ENCODE measurements at places on chromosomes 4 and X.

- no peak for DNase-seq
Measured at GRCh38 chrX:31268359-31268758, 196.5 kb upstream of the FTHL17 start.

GRCh38 chrX:38820751-38821150 is 19.5 kb downstream of the MID1IP1 start:
- DNase-seq = no peak

- no peak for DNase-seq
Measured at GRCh38 chr4:121041307-121042090, 30.8 kb downstream of the NDNF start.

DNA sequence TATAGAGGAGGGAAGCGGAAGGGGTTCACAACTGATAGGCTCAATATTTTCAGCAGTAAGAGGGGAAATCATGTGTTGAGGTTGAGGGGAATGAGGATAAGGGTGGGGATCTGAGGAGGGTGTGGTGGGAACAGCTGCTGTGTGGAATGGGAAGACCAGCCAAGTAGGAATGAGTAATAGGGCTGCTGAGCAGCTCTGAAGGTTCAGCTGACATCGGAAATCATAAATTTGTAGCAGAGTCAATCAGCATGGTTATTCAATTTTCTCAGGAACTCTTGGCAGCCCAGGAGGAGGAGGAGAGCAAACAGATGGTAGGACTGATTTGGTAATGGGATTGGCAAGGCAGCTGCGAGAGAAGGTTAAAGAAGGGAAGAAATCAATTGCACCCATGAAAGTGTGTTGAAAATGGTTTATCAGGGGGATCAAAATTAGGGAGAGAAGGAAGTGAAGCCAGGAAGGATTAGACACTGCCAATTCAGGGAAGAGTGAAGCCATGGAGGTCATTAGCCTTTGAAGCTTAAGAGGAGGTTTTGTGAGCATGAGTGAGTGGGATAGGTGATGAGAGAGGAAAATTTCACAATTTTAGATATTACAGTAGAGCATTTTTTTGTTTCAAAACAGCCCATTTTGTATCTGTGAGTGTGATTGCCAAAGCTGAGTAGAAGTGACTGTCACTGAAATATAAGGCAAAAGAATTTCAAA is 82.6 kb downstream of the PCDH7 start:
- DNase-seq = no peak

- no peak for DNase-seq
Measured at GRCh38 chr4:139841464-139842195, 176.0 kb downstream of the MGST2 start.

DNA sequence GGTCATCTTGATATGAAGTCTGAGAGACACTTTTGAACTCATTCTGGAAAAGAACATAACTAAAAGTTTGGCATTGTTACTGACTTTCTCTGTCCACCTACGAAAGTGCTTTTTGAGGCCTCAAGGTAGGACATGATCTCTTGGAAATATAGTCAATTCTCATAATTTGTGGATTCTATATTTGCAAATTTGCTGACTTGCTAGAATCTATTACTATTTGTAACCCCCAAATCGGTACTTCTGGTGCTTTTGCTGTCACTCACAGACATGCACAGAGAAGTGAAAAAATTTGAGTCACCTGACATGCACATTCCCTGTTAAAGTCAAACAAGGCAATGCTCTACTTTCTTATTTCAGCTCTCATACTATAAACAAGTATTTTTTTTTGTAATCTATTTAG is 35.6 kb downstream of the TSPAN7 start:
- no peak for DNase-seq

- DNase-seq = no peak
Measured at GRCh38 chrX:70553516-70553915, 108.9 kb downstream of the DLG3 start.

DNA sequence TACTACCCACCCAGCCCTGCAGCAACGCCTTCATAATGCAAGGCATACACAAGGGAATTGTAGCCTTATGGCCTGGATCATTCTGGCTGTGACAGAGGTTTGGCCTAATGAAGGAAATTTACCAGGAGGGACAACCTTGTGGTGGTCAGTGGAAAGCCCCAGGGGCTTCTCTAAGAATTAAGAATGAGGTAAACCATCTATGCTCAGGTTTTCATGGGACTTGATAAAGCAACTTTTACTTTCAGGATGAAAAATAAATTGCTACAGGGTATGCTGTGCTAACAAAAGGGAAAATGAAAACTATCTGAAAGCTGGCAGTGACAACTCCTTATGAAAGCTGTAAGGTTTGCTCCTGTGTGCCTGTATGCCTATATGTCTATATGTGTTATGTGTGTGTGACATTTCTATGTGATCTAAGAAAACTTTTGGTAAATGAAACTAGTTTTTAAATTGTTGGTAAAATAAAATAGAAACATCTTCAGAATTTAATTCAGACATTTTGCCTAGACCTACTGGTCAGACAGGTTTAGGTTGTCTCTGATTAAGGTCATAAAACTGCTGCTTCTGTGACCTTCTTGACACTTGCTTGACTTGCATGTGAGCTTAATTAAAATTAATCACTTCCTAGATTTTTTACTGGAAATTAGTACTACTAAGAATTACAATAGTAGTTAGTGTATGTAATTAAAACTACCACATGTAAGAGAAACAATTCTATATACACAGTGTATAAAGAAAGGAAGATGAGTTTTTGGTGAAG is 19.9 kb upstream of the TXK start:
- DNase-seq = no peak

GRCh38 chr4:123363729-123364128 is 32.9 kb upstream of the SPRY1 start:
- no peak for DNase-seq

DNA sequence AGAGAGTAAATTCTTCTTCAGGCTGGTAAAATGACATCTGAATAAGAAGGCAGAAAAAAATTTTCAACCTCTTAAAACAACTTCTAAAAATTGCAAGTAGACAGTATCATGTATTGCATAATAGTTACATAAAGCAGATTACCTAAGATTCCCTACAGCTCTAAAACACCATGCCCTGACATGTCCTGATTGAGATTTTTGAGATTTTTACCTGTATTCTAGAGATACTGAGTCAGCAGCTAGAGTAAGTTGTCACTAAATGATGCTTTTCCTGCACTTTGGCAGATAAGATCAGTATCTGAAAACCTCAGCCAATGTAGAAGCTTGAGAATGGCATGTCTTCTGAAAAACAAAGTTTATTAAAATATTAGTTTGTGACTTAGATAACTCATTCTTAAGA is 713.6 kb downstream of the CCSER1 start:
- no peak for DNase-seq

DNA sequence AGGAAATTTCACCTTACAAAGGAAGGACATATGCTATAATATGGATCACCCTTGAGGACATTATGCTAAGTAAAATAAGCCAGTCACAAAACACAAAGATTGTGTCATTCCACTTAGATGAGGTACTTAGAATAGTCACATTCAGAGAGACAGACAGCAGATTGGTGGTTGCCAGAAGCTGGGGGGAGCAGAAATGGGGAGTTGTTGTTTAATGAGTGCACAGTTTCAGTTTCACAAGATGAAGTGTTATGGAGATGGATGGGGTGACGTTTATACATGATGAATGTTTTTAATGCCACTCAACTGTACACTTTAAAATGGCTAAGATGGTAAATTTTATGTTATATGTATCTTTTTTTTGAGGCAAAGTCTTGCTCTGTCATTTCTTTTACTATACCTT is 14.8 kb upstream of the SPON2 start:
- no peak for DNase-seq

DNA sequence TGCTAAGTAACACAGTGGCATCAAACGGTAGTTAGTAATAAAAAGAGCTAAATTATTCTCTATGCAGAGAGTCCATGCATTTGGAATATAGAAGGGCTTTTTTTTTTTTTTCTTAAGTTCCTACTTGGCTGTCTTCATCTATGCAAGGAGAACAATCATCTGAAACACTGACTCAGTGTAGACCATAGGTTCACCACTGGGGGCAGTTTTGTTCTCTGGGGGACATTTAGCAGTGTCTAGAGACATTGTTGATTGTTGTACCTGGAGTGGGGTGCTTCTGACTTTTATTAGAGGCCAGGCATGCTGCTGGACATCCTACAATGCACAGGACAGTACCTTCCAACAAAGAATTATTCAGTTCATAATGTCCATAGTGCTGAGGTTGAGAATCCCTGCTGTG is 41.2 kb downstream of the TMA16 start:
- no peak for DNase-seq

GRCh38 chrX:136627409-136627808 is 20.5 kb upstream of the CD40LG start:
- DNase-seq = no peak

- DNase-seq = no peak
Measured at GRCh38 chrX:9337046-9337445, 127.8 kb upstream of the TBL1X start.

DNA sequence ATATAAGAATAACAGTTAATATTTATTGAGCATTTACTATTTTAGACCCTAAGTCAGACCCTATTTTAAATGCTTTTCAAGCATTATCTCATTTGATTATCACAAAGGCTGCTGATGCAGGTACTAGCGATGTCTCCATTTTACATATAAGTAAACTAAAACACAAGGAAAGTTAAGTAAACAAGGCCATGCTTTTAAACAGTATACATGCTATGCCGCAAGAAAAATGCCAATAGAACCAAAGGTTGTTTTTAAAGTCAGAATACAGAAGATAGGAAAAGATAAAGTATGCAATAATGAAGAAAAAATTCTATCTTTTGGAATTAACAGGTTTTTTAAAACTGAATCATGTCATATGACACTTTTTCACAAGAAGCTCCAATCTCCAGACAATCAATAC is 26.2 kb downstream of the RFC1 start:
- DNase-seq = no peak

Data from cortex of kidney (tissue), 1 donor.